ENCODE measurements at places on chromosomes 7 and 10.

DNA sequence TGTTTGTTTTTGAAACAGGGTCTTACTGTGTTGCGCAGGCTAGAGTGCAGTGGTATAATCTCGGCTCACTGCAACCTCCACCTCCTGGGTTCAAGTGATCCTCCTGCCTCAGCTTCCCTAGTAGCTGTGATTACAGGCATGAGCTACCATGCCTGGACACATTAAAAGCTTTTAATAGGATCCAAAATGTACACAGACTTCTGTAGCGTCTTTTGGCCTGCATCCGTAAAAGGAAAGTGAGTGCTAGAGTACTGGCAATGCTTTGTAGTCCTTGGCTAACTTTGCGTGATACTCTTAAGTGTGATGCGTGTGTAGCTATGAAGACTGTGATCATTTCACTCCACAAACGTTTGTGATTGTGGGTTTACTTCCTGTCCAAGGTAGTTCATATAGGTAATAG lies 13.3 kb downstream of the ZRANB1 start:
- DNase-seq: no peak

DNA sequence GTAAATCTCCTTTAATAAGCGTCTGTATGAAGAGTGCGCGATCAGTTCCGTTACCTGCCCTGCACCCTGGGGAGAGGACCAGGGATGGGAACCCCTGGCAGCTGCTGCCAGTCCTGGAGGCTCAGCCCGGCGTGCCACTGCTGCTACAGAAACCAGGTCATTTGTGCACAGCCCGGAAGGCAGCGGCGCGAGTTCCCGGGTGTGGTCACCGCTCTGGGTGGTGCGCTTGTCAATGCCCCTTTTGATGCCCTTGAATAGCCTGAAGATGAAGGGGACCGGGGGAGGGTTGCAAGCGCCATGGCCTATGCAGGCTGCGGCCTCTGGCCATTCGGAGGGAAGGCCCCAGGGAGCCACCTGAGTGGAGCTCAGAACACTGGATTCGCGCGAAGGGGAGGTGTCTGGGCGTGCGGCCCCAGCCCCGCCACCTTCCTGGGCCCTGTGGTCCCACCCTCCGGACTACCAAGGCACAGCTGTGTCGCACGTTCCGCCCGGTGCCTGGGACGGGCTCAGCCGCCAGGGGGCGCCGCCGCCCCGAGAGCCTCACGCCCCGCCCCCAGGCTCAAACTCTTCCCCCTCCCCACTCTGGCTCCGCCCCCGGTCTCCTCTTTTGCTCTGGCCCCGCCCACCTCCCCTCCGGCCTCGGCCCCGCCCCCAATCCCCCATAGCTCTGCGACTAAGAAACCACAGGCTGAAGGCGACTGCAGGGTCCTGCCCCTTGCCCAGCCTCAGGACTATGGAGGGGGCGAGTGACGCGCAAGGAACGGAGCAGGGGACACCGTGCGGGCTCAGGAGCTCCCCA lies 16.5 kb downstream of the AP5Z1 start:
- peak; percentile 93 for DNase-seq

DNA sequence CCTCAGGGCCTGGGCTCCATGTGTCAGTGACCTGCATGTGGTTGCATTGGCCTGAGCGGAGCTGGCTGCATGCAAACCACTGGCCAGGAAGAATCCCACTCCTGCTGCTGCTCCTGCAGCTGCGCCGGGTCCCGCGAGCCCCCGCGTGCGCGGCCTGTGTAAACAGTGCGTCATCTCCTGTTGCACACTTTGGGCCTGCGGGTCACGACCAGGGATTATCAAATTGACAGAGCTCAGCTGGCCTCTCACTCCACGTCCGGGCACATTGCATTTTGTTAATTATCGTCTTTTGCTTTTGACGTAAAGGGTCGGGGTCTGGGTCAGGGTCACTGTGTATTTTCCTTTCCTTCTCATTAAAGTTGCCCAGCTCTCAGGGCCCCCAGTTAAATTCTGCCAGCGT lies 132.6 kb downstream of the RGS10 start:
- no peak for DNase-seq

GRCh38 chr10:6503171-6503570 lies 76.9 kb downstream of the PRKCQ start:
- DNase-seq: no peak

DNA sequence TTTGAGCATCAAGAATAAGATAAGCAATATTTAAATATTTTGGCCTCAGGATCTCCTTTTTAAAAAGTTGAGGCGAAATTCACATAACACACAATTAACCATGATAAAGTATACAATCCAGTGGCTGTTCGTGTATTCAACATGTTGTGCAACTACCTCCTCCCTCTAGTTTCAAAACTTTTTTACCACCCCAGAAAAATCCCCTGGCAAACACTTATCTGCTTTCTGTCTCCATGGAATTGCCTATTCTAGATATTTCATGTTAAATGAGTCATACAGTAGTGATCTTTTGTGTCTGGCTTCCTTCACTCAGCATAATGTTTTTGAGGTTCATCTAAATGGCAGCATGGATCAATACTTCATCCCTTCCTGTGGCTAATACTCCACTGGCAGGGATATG lies 31.8 kb upstream of the IL15RA start:
- no peak for DNase-seq

DNA sequence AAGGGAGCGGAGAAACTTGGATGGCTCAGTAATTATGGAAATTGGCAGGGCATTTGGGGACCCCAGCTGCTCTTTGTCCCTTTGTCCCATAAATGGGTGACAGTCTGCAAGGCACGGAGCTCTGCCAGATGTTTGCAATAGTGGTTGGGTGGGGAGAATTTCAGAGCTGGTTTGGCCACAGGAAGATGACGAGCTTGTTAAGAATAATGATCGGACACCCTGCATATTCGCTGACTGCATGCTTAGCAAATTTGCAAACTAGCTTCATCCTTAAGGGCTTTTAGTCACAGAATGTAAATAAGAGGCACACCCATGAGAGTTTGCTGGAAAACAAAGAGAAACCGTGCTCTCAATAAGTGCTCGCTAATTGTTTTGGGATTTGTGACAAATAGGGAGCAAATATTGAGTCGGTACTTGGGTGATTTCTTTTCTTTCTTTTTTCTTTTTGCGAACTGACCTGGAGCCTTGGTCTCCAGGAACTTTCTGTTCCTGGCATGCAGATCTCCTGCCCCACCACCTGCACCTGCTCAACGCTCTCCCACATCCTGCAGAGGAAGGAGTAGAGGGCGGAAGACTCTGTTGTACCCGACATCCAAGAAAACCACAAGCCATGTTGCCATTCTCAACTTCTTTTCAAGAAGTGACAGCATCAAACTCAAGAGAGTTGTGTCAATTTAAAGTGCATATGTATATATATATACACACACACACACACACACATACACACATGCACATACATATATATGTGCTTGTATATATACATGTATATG lies 238.9 kb downstream of the CAMK1D start:
- no peak for DNase-seq

GRCh38 chr10:44897049-44897448 lies 14.1 kb upstream of the TMEM72 start:
- no peak for DNase-seq

- no peak for DNase-seq
Observed at GRCh38 chr10:103843854-103844570, 11.4 kb downstream of the SH3PXD2A start.

DNA sequence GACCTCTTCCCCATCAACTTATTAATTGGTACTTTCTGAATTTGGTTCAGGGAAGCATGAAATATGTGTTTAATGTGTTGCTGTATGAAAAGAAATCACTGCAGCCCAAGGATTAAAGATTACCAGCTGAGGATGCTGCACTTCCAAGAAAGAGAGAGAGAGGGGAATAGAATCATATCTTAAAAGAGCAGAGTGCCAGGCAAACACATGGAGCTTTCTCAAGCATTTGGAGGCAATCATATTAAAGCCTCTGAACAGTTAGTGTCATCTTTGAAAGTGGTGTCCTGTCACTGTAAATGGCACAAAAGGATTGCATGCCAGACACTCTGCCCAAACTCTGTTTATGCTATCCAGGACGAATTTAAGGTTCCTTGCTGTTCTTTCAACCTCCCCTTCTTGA lies 386.7 kb downstream of the SORCS1 start:
- DNase-seq: no peak

GRCh38 chr7:80699721-80700256 lies 61.3 kb downstream of the CD36 start:
- no peak for DNase-seq

DNA sequence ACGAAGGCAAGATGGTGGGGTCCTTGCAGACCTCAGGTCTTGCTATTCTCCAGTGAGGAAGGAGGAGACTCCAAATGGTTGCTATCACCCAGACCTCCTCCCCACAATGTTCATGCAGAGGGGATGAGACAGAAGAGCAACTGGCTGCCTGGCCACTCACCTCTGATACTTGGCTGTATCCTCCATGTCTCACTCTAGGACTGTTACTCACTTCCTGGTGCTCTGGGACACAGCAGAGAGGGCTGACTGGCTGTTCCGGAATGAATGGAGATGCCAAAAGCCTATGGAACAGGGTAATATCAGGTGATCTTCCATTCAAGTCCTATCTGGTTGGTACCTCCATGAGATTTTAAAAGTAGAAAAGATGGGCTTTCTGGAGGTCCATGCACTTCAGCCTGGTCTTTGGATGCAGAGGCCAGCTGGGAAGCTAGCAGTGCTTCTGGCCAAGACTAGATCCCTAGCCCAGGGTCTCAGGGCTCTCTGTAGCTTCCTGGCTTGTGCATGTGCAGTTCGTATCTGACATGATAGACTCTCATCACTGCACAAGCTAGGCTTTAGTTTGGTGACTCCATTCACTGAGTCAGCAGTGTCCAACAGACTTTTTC lies 27.0 kb upstream of the ABI1 start:
- DNase-seq: no peak

- no peak for DNase-seq
Observed at GRCh38 chr10:29600821-29601220, 34.0 kb downstream of the SVIL start.

DNA sequence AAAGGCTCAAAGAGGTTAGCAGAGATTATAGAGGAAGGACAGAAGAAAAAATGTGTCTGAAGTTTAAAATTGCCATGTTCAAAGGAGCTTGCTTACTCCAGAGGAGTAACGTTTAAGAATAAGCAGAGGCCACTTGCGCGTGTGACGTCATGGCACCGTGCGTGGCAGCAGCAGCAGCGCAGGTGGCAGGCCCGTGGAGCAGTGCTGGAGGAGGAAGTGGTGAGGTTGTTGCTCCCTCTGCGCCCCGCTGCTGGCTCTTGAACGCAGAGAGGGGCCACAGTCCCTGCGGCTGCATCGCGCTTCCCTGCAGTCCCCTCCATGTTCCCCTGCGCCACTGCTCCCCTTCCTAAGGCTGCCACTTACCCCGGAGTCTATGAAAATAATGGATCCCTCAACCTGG lies 37.5 kb downstream of the GDI2 start:
- peak; percentile 79 for DNase-seq

DNA sequence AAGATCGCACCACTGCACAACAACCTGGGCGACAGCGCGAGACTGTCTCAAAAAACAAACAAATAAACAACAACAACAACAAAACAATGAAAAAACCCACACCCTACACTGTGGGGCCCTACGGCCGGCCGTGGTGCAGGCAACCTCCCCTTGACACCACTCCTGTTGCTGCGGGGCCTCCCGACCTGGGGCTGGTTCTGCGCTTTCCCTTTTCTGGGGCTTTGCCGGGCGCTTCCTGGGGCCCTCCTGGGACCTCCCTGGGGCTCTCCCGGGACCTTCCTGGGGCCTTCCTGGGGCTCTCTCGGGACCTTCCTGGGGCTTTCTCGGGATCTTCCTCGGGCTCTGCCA lies 46.6 kb downstream of the INSIG1 start:
- no peak for DNase-seq

DNA sequence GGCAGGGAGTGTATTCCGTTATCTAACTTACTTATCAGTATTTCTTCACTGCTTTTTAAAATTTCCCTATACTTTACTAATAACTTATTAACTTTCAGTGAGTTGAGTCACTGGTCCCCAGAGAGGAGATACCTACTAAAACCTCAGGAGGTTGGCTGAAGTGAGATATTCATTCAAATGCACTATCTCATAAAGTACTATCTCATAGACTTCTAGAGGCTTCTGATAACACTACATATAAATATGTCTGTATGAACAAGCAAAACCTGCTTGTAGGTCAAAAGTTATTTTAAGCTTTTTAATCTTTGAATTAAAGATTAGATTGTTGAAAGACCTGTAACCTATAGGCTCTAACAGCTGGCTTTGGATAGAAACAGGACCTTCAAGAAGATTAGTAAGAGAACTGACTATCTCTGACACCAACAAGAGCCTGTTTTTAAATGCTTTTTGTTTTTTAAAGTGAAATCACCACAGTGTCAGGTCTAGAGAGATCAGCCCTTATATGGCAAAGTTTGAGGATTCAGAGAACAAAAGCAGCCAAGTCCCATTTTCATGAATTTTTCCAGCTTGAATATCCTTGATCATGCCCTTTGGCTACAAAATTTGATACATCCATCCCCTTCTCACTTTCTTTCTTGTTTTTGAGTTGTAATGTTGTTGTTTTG lies 242.2 kb downstream of the ARL4A start:
- no peak for DNase-seq

- no peak for DNase-seq
Observed at GRCh38 chr10:580778-581177, 108.7 kb downstream of the DIP2C start.

- no peak for DNase-seq
Observed at GRCh38 chr10:27153845-27154193, 365 bp downstream of the YME1L1 start.

DNA sequence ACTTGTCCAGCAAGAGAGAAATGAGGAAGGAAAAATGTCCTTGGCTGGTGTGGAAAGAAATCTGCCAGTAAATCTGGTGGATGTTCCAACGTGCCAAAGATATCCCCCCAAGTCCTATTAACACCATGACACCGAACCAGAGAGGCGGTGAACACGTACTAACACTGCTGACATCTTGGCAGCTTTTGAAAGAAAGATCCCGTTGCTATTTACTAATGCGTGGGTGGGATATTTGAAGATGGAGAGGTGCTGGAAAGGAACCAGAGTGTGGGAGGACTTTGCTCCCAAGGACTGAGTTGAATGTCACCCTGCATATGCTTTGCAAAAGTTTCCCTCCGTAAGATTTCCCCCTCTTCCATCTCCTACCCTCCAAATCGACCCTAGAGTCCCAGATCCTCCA lies 7.9 kb downstream of the CCDC3 start:
- no peak for DNase-seq

- no peak for DNase-seq
Observed at GRCh38 chr10:87678302-87678701, 18.6 kb downstream of the PAPSS2 start.

GRCh38 chr10:3639546-3639945 lies 145.5 kb downstream of the KLF6 start:
- DNase-seq: no peak

- DNase-seq: no peak
Observed at GRCh38 chr7:25482631-25483030, 254.3 kb upstream of the NPVF start.

- DNase-seq: no peak
Observed at GRCh38 chr10:86281396-86281795, 85.2 kb downstream of the GRID1 start.

DNA sequence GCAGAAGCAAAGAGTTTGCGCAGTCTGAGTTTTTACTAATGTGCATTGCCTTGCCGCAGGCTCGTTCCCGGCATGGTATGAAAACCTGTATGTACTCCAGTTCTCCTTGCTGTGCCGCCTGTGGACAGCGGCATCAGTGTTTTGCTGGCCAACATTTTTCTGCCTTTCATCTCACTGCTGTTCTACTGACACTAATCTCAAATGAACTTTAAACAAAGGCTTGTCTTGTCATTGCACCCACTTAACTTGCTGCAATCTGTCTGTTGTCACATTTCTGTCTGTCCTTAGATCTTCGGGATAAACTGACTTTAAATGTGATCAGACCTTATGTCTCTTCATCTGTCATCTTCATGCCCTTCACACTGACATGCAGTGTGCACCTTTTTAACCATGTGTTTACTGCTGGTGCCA lies 71.7 kb upstream of the ZNRF2 start:
- DNase-seq: no peak

Measured in activated CD8-positive, alpha-beta memory T cell treated with anti-CD3 and anti-CD28 coated beads, Interleukin-2, amount 50 U/mL, for 48 hours (primary cell).